ENCODE measurements at places on chromosomes 2 and 18. TPM values are rescaled to one million over a fixed set of nuclear protein-coding genes. Genes with fewer than 3 reads are reported as not detected.

GRCh38 chr2:181977661-181978350, 7.8 kb upstream of the PPP1R1C start:
- H3K27ac ChIP-seq: no peak overlapping the region
- no peaks in the 10 kb centered on the region for H3K36me3 ChIP-seq
- H3K4me1 ChIP-seq: no peaks in the 10 kb centered on the region
- DNase-seq: no peak

- no peak overlapping the region for H3K27ac ChIP-seq
- no peaks in the 10 kb centered on the region for H3K36me3 ChIP-seq
- no peak overlapping the region for H3K4me3 ChIP-seq
- H3K4me1 ChIP-seq: no peaks in the 10 kb centered on the region
- no peak for DNase-seq
- no peaks in the 10 kb centered on the region for H3K27me3 ChIP-seq
These were observed 652.6 kb upstream of the CHAC2 start for GRCh38 chr2:53114991-53115390.

DNA sequence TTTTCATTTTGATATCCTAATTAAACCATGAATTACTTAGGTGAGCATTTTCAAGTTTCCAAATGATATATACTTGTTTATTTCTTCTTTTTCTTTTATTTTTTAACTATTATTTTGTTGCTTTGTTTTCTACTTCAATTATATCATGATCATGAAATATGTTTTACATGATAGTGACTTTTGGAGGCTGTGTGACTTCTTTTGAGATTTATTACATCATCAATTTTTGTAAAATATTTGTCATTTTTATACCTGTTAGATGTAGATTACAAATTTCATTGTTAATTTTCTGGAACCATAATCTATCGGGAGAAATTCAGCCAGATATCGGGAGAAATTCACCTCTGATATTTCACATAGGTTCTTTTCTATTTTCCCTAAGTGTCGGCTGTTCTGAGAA, 228.6 kb downstream of the RAD51AP2 start:
- no peak for DNase-seq
- no peaks in the 10 kb centered on the region for H3K27me3 ChIP-seq
- H3K4me3 ChIP-seq: no peak overlapping the region
- no peaks in the 10 kb centered on the region for H3K4me1 ChIP-seq
- no peaks in the 10 kb centered on the region for H3K36me3 ChIP-seq
- no peak overlapping the region for H3K27ac ChIP-seq

LAMA3 gene
- 11.5 TPM for total RNA-seq
